Breast epithelium (tissue), 4 donors: ENCODE measurements at places on chromosomes 4 and X. TPM values are rescaled to one million over a fixed set of nuclear protein-coding genes. Genes with fewer than 3 reads are reported as not detected.

Gene LEF1
- total RNA-seq: 2.6 TPM

Gene RS1
- total RNA-seq: not detected

Gene TENM3
- 4.6 TPM for total RNA-seq

- H3K36me3 ChIP-seq: no peaks in the 10 kb centered on the region
- H3K4me3 ChIP-seq: no peak overlapping the region
- no peaks in the 10 kb centered on the region for H3K27me3 ChIP-seq
- no peak overlapping the region for H3K27ac ChIP-seq
Measured at GRCh38 chr4:155552180-155552579, 114.5 kb upstream of the GUCY1A1 start.

DNA sequence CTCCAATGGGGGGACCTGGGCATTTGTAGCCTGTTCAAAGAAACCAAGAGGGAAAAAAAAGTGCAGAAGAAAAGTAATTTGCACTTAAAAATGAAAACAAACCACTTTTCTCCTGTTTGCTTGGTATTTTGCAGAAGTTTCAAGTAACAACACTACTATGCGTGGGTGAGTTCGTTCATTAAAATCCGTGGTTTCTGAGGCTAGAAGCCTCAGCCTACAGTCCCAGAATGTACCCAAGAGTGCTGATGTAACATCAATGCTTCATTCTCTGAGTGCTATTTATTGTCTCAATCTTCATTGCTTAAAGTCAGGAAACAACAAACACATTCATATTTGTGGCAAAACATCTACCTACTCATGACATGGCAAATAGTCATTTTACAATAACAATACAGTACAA is 29.2 kb downstream of the LGI2 start:
- no peak for DNase-seq
- no peak overlapping the region for H3K4me3 ChIP-seq
- no peaks in the 10 kb centered on the region for H3K36me3 ChIP-seq
- no peak overlapping the region for H3K27ac ChIP-seq
- no peaks in the 10 kb centered on the region for H3K4me1 ChIP-seq
- peaks cover 7% of the 10 kb centered on the region for H3K27me3 ChIP-seq
